ENCODE measurements at places on chromosomes 4 and X. TPM values are rescaled to one million over a fixed set of nuclear protein-coding genes. Genes with fewer than 3 reads are reported as not detected.

- no peak for DNase-seq
Observed at GRCh38 chr4:12399781-12400180, 971.1 kb upstream of the HS3ST1 start.

The EMCN gene
- 5.3 TPM for total RNA-seq

- DNase-seq, result no peak
Observed at GRCh38 chr4:149735796-149736195, 79.8 kb downstream of the IQCM start.

The GC gene
- not detected for total RNA-seq

GRCh38 chr4:82489987-82490386, 59.6 kb downstream of the ENOPH1 start:
- DNase-seq, result no peak

The DMP1 gene
- not detected for total RNA-seq

The GRPR gene
- total RNA-seq, result not detected

The TMEM187 gene
- total RNA-seq, result 9.0 TPM

DNA sequence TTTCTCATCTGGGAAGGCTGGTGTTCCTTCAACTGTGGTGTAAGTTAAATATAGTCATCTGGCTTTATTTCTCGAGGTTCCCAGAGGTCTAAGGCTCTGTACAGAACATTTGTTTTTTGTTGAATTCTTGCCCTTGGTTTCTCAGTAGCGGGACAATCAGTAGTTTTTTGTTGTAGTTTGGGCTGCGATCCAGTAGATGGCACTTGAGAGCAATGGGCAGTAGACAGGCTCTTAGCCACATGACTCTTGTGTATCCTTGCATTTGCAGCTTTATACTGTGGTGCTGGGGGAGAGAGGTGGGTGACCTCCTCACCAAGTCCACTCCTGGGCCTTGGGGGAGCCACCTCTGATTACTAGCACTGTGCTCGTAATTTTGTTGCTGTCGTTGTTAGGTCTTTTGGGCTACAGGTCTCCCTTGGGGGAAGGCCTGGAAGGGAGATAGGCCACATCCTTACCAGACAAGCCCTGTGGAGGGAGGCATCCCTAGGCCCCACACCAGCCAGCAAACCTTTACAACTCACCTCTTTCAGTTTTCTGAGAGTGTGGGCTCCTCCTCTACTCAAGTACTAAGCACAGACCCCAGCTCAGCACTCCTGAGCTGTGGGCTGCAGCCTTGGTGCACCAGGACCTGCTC, 8.1 kb downstream of the ETDB start:
- no peak for DNase-seq

GRCh38 chr4:106355193-106355592, 13.4 kb downstream of the GIMD1 start:
- DNase-seq, result no peak

DNA sequence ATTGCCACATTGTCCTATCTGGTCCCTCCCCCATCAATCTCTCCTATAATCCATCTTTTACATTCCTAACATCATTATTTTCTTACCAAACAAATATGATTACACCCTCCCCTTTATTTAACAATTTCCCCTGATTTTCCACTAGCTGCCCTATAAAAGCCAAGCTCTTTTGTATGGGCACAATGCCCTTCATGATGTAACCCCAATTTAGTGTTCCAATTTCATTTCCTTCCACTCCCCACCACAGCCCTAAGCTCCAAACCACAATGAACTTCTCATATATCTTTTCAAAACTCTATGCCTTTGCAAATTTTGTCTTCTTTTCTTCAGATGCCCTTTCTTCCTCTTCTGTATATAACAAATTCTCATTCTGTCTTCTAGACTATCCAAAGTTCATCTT, 39.5 kb upstream of the PTPN13 start:
- no peak for DNase-seq

DNA sequence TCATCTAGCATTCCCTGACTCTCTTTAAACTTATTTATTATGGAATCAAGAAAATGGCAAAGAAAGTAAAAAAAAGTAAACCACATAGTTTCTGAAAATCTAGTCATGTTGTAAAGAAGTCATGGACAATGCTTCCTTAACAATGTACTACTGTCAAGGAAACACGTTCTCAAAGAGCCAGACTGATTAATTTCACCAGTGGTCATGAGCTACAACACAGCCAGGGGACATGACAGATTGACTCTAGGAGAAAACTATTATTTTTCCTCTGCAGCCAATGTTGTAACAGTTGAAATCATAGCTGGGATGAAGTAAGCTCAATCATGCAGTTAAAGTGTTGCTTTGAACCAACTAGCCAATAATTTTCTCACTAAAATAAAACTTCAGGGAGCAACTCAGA, 109.2 kb downstream of the MAPK10 start:
- no peak for DNase-seq

DNA sequence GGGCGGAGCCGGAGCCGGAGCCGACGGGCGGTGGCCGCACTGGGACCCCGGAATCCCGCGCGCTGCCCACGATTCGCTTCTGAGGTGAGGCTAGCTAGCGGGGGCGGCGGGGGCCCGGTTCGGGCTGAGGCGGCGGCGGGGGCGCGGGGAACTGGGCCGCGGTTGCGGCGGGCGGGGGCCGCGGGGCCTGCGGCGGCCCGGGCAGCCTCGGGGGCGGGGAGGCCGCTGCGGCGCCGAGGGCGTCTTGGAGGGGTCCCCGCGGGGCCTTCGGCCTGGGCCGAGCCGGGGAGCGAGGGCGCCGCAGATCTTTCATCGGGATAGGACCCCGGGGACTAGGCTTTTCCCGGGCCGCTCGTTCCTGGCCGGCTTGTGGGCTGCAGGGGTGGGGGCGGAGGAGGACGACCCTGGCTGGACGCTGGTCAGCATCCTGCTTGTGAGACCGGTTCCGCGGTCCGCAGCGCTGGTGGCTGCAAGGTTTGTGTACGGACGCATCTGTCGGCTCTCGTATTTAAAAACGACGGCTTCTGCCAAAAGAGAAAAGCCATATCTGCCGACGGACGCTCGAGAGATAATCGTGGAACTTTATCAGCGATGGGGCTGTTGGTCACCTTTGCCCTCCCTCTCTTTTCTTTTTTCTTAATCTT, 419 bp downstream of the ADD1 start:
- DNase-seq, result peak; percentile 79

DNA sequence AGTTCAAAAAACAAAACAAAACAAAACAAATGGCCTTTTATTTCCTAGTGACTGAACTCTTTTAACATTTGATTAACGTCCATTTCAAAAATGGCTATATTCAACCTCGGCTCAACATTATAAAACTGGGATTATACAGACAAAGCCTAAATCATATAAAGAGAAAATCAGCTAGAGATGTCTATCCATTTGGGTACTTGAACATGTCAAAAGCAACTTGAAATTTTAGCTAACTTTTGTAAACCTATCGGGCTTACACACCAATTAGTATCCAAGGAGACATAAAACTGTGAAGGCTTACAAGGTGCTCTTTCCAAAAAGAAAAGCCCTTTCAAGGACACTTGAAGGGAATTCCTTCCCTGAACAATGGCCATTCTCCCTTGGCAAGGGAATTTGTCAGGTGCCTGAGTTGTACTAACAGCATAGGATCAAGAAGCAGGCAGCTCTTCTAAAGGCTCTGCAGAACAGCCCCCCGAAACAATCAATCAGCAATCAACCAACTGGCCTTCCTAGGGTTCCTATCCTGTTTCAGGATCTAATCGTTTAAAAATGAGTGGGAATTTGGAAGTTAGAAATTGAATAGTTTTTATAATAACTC, 633.7 kb upstream of the HTR2C start:
- no peak for DNase-seq

- no peak for DNase-seq
Observed at GRCh38 chr4:147136751-147137150, 191.1 kb upstream of the TTC29 start.

- no peak for DNase-seq
Observed at GRCh38 chrX:97402333-97402732, 518.6 kb downstream of the RPA4 start.

The CCDC158 gene
- total RNA-seq, result not detected

GRCh38 chr4:84966382-84967242, at the start of gene WDFY3:
TSS of gene WDFY3 (minus strand) at chr4:84966690. CDS start at chr4:84860591, 106,099 bp downstream.
- peak; percentile 91 for DNase-seq

DNA sequence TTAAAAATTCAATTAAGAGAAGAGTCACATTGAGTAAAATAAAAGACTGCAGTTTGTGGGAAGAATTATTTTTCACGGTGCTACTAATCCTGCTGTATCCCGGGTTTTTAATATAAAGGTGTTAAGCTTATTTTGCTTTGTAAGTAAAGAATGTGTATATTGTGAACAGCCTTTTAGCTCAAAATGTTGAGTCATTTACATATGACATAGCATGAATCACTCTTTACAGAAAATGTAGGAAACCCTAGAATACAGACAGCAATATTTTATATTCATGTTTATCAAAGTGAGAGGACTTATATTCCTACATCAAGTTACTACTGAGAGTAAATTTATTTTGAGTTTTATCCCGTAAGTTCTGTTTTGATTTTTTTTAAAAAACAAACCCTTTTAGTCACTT, 39.7 kb downstream of the IRS4 start:
- no peak for DNase-seq

The IBSP gene
- not detected for total RNA-seq

DNA sequence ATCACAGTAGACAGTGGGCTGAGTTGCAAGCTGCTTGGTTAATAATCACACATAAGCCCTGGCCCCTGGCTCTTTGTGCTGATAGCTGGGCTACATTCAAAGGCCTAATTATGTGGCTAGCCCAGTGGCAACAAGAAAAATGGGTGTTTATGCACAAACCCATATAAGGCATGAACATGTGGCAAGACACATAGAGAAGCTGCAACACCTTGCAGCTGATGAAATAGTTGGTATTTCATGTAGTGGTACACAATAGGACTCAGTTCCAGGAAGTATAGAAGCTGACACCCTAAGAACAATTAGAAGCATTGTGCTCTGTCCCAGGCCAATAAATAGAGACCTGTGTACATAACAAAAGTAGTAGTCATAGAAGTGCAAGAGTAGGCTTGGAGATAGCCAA, 14.6 kb upstream of the ZNF630 start:
- DNase-seq, result no peak

The STEEP1 gene
- total RNA-seq, result 36.9 TPM

DNA sequence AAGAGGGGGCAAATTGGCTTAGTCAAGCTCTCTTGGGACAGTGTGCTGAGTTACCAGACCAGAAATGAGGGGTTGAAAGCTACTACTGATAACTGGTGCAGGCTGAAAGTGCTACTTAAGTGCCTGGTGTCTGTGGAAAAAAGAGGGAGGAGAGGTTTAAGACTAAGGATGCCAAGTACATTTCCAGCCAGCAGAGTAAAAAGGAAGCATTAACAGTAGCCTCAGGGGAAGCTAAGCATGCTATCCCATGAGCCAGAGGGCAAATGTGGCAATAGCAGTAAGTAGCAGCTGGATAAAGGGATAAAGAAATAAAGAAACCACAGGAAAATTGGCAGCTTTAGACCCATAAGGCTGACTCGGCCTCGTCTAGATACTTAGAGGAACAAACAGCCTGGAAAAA, 196.3 kb upstream of the MAB21L2 start:
- DNase-seq, result no peak

The NEUROG2 gene
- total RNA-seq, result not detected

DNA sequence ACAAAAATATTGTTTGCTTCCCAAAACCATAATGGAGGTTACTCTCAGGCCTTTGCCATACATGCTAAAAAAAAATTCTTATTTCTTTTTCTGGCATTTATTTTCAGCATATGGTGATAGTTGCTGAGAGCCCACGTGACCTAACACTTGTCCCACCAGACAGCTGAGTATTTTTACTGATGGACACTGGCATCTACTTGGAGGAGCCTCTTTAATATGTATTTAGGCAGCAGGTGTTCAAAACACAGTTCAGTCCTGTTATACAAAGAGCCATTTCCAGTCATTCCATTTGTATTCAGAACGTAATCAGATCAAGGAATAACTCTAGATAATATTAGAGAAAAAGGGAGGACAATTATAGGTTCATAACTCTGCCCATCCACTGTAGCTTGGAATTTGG, 95.5 kb downstream of the CXCL13 start:
- DNase-seq, result no peak

DNA sequence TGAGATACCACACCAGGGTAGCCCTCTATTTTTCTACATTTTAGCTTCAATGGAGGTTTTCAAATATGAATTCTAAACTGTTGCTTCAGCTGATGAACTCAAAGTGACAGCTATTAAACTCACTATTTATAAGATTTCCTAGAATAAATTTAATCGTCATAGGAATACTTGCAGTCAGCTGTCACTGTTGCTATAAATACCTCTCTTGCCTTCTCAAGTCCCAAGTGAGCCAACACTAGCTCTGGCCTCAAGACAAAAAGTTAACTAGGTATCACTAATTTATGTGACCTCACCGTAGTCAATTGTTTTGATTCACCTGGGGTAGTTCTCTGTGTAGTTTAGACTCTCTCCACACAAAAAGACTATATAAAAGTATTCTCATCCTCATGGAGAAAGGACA, 34.3 kb upstream of the PROM1 start:
- DNase-seq, result no peak

DNA sequence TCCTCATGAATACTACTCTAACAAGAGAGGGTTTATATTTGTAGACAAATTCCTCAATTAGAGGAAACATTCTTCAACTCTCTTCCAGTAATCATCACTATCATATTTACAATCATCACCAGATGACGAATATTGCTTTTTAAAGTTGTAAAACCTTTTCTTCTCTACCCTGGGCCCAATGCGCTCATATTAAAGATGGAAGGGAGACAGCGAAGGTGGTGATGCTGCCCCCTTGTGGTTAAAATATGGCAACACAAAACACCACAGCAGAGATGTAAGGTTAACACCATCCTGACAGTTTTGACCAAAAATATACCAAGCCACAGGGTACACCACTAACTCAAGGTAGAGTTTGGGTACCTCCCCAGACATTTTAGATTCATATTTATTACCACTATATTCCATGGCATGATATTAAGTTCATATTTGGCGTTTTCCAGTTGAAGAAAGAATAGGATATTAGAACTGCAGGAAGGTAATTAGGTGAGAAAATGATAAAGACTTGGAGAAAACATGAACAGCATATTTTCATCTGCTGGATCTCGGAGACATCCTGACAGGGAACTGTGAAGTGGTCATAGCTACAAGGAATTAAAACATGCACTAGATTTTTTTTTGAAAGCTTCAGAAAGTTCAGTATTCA, 72.8 kb downstream of the SLC9A7 start:
- DNase-seq, result no peak

GRCh38 chrX:56764975-56765791, 36.1 kb downstream of the NBDY start:
- peak; percentile 60 for DNase-seq

The WDFY3 gene
- total RNA-seq, result 116 TPM

The BEX1 gene
- total RNA-seq, result not detected

DNA sequence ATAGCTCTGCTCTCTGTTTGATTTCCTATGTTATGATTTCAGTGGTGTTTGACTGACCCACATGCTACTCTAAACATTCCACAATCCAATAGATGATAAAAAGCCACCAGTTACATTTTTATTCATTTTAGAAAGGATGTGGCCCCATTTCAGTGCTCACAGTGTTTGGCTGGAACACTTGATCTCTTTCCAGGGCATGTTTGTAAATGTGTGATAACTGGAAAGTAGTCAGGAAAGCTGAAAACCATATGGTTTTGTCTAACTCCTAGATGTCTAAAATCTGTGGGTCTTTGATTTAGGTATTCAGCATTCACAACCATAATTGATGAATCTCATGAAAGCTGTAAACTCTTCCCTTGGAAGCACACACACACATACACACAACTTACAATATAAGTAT, 904.9 kb upstream of the AGA start:
- DNase-seq, result no peak

GRCh38 chr4:123183308-123183707, 213.3 kb upstream of the SPRY1 start:
- DNase-seq, result no peak

The LIMCH1 gene
- total RNA-seq, result 8.5 TPM
